ENCODE measurements at places on chromosomes 12 and 14.

DNA sequence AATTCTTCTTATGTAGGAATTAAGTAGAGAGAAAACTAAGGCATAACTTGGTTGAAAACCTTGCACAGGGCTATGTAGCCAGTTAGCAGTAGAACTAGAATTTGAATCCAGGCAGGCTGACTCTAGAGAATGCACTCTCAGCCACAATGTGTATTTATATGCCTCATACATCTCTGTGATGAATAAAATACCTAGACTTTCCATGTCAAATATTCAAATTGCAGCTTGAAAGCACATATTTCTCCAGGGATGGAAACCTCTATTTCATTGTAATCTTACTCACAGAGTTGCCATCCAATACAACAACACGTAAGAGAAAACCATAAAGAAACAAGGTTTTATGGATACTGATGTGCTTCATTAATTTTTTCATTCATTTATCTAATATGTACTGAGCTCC lies 256.0 kb upstream of the FLRT2 start:
- DNase-seq = no peak

DNA sequence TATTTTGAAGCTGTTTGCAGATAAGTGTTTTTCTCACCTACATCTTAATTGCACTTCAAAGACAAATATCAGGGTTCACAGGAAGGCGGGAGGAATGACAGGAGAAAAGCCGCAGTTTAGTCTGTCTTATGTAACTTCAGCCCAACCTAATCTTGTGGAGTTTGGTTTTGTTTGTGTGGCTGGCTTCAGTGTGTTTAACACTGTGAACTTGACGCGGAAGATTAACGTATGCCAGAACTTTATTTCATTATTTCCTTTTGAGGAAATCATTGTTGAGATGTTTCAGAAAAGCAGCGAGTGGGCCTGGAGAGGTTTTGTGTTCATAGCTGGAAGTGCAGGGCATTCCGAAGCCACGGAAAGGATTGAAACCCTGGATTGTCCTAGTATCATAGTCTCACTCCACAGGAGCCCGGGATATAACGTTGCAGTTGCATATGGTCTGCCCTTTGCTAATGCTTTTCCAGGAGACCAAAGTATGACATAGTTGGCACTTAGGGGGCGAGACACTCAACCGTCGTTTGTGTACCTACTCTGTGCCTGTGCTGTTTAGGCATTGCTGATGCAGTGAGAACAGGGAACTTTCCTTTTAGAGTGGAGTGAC lies 2.0 kb downstream of the PELI2 start:
- no peak for DNase-seq

DNA sequence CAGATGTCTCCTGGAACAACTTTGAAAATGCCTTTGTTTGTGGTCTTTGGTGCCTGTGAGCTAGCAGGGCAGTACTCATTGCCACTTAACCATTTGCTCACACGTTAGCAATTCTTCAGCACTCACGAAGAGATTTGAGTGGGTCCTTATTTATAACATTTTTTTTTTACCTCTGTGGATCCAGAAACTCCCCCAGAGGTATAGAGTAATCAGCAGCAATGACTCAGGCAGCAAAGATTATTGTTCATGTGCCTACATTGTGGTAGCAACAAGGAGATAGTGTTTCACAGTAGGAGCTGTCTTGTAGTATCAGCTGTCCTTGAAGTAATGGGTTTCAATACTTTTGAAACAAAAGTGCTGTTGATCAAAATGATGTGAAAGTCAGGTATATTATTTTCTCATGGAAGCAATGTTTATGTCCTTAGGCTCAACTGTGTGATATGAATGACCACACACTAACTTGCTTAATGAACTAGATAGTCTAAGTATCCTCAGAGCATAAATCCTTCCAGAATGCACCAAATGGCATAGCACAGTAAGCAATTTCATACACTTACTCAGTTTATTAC lies 304.1 kb downstream of the EGLN3 start:
- DNase-seq = no peak

GRCh38 chr14:57071639-57072038 lies 197.1 kb downstream of the EXOC5 start:
- no peak for DNase-seq

DNA sequence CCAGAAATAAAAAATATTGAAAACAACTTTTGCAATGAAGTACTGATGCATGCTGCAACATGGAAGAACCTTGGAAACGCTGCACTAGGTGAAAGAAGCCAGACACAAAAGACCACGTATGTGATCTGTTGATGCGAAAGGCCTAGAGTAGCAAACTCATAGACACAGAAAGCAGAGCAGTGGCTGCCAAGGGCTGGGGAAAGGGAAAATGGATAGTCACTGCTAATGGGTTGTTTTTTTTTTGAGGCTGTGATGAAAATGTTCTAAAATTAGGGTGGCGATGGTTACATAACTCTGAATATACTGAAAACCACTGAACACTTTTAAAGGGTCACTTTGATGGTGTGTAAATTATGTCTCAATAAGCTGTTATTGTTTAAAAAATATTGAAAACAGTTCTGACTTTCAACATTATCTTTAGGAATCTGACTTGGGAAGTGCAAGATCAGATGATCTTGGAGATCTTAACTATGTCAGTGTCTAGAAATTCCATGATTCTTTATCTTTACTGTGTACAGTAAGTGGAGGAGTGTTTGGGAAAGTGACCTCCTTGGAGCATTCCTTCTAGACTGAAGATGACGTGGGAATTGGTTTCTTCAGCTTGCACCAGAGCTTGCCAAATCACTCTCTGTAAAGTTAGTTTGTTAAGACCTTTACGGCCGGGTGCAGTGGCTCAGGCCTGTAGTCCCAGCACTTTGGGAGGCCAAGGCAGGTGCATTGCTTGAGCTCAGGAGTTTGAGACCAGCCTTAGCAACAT lies 12.4 kb downstream of the MLXIP start:
- DNase-seq = no peak

- no peak for DNase-seq
Measured at GRCh38 chr12:115794659-115795081, 482.8 kb downstream of the MED13L start.

Measured in NCI-H1436 treated with DMSO at 0.1 percent for 48 hours (cell line).